Stimulated activated CD4-positive, alpha-beta T cell treated with anti-CD3 and anti-CD28 coated beads, Interleukin-1b, Interleukin-23, amount 100 ng/mL, for 1 hour (primary cell): ENCODE measurements at places on chromosomes 16 and 17.

DNA sequence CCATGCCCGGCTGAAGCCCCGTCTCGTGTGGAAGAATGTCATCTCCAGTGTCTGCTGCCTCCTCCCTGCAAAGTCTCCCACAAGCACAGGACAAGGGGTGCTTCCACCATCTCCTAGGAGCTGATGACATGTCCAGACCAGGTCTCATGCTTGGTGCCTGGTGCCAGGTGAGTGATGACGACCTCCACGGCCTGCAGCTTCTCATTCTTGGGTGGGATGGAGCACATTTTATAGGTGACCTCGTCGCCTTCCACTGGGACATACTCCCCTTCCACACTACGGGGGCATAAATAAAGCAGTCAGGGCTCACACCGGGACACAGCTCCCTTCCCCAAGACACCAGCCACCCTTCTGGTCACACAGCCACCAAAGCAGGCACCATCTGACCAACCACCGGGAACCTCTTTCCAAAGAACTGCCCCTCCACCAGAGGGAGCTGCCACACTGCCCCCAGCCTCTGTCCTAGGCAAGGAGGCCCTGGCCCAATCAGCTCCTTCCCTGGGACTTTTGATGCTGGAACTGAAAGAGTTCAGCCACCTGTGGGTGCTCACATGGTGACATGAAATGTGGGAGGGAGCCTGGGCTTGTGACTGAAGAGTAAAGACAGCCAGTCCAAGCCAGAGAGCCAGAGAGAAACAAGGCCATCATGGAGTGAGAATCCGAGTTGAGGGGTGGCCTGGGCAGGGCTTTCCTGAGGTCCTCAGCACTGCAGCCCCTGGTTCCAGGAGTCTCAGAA is 13.6 kb downstream of the CARHSP1 start:
- DNase-seq, result no peak

DNA sequence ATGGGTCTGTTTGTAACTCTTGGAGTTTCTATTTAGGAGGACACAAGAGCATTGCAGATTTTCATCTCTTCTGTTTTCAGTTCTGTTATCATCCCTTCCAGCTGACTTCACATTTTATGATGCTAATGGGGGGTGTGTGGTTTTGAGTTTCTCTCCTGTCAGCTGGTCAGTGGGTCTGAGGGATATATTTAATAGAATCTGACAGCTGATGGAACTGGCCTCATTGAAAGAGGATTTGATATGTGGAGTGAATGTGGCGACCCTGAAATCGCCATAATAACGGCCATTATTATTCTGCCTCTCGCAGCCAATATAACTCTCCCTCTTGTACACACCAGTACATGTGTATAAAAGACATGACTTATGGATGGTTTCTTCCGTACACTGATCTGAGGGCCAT is 128.1 kb downstream of the SALL1 start:
- DNase-seq, result no peak

DNA sequence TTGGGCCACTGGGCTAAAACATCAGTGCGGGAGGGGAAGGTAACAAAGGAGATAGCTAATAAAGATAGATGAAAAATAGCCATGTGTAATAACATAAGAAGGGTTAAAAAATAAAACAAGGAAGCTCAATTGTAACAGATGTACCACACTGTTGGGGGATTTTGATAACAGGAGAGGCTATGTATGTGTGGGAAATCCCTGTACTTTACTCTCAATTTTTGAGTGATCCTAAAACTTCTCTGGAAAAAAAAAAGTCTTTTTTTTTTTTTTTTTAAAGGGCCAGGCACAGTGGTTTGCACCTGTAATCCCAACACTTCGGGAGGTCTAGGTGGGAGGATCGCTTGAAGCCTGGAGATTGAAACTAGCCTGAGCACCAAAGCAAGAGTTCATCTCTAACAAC is 1.9 kb upstream of the MMD start:
- DNase-seq, result no peak

- no peak for DNase-seq
Measured at GRCh38 chr16:65781363-65781762, 585.1 kb upstream of the CDH5 start.

DNA sequence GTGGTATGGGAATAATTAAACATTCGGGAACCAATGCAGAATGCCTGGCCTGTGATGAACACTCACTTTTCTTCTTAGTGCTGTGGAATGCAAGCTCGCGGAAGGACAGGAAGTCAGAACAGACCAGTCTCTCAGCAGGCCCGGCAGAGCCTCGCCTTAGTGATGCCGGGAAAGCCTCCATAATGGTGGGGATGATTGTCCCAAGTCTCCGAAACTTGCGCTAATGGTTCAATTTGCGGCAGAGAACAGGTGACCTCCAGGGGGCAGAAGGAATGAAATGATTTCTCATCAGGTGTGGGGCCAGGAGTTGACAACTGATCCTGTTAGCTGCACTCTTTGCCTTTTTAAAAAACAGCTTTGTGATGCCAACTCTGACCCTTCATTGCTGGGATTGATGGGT is 170.6 kb downstream of the GSG1L start:
- DNase-seq, result no peak

GRCh38 chr17:29591146-29591736 is 1.7 kb upstream of the ANKRD13B start:
- DNase-seq, result no peak

DNA sequence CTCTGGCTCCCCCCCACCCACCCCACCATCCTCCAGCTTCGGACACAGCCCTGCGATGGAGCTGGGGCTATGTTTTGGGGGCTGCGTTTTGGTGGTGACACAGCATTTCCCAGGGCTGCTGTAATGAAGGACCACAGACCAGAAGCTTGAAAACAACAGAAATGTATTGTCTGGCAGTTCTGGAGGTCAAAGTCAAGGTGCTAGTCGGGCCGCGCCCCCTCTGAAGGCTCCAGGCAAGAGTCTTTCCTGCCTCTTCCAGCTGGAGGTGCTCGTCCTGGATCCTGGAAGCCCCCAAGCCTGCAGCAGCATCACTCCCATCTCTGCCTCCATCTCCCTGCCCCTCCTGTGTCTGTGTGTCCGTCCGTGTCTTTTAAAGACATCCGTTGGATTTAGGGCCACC is 50.8 kb downstream of the TBC1D16 start:
- no peak for DNase-seq
